ENCODE measurements at places on chromosomes 6 and 20.

- no peak for DNase-seq
Measured at GRCh38 chr20:38063911-38064530, 30.5 kb downstream of the RPRD1B start.

- peak; percentile 62 for DNase-seq
Measured at GRCh38 chr6:26195924-26196845, 109.0 kb downstream of the HFE start.

- DNase-seq, result no peak
Measured at GRCh38 chr6:99416892-99417767, 8.0 kb downstream of the PNISR start.

DNA sequence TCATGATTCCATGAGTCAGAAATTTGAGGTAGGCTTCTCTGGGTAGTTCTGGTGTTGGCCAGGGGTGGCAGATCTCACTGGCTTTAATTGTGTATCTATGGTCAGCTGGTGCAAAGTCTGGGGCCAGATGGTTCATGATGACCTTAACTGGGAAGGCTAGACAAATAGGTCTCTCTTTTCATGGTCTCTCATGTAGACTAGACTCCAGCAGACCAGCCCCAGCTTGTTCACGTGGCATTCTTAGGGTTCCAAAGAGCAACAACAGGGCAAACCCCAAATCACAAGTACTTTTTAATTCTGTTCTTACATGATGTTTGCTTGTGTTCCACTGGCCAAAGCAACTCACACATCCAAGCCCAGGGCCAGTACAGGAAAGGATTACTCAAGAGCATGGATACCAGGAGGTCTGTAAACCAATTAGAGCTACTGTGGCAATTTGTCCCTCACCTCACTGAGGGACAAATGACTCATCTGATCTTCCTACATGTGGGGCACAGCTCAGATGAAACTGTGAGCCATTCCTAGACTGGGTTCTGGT lies 79.5 kb upstream of the PBOV1 start:
- peak; percentile 30 for DNase-seq

DNA sequence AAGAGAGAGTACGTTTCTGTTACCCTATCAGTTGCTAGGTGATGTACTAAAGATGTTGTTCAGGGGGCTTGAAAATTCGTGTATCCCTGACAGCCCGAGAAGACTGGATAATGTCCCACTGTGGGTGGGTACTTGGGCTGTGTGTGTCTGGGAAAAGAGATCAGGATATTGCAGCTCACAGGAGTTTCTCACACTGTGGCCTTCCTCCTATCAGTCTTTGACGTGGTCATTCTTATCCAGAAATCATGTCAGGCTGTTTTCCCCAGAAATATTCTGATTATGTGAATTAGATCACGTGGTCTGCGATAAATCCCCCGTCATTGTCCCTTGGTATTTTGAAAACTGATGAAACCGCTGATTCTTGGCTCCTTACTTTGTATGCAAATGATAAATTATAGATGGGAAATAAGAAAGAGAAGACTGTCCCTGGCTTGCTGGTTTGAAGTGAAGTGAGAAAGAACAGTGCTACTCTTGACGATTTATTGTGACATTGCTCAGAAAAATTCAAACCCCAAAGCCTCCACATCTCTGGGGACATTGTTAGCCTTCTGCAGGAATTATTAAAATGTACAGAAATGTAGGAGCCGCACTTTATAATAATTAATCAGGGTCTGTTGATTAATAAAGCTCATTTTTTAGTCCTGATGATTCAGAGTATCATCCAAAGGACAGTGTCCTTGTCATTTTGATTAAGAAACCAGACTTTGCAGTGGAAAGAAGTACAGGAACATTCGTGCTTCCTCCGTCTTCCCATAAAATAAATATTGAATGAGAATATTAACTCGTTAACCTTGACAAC lies 167.5 kb upstream of the TSHZ2 start:
- no peak for DNase-seq

GRCh38 chr6:125252891-125253290 lies 48.9 kb downstream of the HDDC2 start:
- no peak for DNase-seq

DNA sequence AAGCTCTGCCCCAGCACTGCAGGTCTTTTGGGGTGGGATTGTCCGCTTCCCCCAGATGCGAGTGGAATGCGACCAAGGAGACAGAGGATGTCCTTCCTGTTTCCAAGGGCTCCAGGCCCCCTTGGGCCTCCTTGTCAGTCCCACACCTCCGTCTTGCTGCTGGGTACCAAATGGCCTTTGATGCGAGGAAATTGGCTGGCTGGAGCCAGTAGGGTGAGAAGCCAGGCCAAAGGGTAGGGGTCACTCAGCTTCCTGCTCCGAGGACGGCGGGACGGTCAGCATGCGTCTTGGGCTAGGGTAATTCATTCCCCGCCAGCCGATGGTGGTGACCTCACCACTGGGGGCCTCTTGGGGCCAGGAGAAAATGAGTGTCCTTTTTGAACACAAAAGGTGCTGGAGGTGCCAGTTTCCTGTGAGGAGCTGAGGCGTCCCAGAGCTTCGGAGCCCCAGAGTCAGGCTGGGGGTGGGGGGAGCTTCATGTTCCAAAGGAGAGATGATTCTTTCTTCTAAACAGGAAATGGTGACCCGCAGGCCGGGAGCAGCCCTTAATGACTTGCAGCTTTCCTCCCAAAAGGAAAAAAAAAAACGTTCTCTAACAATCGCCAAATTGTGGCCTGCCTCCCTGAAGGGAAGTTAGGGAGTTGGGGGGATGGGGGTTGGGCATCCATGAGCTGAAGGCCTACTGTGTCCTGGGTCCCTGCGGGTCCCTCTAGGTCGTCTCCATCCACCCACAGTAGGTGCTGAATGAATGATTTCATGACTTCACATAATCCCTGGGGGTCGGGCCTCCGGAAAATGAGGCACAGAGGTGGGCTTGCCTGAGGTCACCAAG lies 6.7 kb downstream of the SNAI1 start:
- DNase-seq, result no peak

GRCh38 chr6:77561768-77562314 lies 91.0 kb upstream of the MEI4 start:
- no peak for DNase-seq

DNA sequence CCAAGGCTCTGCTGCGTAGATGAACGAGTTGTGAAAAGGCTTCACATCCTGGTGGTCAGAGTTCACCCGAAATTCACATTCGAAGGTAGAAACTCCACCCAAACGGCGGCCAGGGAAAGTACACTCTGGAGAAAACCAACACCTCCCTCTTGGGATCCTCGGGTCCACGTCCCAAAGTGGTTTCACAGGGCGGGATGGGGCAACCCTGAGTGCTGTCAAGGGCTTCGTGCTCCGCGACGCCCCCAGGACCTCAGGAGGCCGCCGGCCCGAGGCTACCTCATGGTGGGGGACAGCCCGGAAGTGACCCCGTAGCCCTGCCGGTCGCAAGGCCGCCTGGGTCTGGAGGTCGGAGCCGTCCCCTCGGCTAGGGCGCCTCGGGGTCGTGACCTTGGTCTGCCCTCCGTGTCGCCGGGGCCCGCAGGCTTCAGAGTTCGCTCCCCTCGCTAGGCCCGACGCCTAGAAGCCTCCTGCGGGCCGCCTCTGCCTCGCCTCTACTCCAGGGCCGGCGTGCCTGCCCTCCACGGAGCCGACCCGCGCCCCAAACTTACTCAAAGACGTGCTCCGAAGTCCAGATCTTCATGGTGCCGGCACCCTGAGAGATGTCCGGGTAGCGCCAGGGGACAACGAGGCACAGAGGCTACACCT lies at the start of gene PRELID3B:
Gene PRELID3B (minus strand): TSS at position 636 of the 645 bp plus-strand sequence. CDS start 56 bp downstream, at position 580.
- no peak for DNase-seq

DNA sequence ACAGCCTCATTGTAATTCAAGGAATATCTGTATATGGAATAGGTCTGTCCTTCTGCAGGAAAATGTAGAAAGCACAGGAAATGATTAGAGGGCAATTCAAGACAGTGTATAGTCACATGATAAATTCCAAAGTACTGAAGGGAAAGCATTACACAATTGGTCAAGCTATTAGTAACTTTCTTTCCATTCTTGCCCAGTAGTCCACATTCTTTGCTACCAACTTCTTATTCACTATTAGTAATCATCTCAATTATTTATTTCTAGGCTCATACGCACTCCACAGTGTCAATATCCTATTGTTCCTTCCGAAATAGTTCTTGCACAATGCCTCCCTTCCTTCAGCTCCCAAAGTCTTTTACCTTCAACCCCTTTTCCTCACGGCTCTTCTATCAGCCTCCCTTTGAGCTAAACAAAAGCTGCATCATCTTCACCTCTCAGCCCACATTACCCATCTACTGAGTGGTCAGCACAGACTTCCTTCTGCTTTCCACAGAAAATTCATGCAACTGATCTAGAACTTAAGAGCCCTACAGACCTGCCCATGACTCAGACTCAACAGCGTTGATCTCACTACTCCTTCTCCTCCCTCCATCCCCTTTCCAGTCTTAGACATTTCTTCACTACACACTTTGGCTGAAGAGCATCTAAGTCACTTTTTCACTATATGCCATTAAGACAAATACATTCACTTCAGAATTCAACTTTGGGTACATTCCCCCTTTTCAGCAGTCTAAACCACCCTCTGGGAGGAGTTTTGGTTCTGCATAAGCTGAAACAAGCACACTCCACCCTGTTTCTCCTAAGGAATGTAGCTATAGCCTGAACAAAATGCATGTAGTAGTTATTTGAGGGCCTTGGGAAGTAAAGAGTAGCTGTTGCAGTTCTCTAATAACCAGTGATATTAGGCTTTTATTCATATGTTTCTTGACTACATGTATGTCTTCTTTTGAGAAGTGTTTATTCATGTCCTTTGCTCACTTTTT lies 157.9 kb downstream of the KIF16B start:
- no peak for DNase-seq

DNA sequence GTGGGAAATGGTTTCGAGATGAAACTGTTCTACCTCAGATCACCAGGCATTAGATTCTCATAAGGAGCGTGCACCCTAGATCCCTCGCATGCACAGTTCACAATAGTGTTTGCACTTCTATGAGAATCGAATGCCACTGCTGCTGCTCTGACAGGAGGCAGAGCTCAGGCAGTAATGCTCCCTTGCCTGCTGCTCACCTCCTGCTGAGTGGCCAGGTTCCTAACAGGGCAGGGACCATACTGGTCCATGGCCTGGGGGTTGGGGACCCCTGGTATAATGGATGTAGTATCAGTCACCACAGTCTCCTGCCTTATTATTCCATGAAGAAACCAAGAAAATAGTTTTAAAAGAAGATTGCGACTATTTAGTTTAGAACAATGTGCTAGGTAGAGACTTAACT lies 127.5 kb downstream of the BCKDHB start:
- DNase-seq, result no peak

DNA sequence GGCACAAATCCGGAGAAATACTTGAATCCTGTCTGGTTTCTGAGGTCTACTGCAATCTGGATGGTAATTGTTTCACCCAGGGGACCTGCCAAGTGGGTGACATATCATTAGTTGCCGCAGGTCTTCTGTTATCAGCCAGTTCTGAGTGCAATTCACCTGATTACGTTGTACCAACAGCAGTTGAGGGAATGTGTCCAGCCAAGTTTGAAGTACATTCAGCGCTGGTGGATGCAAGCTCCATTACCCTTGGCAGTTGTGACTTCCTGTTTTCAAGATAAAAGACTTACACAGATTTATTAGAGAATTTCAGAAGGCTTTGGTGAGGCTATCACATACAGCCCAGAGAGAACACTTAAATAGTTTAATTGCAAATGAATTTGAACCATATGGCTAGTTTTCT lies 42.8 kb downstream of the FNDC1 start:
- DNase-seq, result no peak

DNA sequence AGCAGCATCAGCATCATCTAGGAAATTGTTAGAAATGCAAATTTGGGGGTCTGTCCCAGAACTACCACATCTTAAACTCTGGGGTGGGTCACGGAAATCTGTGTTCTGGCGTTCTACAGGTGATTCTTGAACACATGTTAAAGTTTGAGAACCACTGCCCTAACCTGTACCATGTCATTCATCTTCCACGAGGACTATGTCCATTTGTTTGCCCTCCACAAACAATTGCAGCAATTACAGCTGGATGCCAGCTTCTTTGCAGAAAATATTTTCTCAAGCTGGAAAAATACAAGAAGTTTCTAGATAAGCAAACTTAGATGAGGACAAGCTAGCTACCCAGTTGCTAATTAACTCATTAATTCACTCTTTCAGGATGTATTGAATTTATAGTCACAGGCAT lies 54.1 kb downstream of the MAFB start:
- no peak for DNase-seq

DNA sequence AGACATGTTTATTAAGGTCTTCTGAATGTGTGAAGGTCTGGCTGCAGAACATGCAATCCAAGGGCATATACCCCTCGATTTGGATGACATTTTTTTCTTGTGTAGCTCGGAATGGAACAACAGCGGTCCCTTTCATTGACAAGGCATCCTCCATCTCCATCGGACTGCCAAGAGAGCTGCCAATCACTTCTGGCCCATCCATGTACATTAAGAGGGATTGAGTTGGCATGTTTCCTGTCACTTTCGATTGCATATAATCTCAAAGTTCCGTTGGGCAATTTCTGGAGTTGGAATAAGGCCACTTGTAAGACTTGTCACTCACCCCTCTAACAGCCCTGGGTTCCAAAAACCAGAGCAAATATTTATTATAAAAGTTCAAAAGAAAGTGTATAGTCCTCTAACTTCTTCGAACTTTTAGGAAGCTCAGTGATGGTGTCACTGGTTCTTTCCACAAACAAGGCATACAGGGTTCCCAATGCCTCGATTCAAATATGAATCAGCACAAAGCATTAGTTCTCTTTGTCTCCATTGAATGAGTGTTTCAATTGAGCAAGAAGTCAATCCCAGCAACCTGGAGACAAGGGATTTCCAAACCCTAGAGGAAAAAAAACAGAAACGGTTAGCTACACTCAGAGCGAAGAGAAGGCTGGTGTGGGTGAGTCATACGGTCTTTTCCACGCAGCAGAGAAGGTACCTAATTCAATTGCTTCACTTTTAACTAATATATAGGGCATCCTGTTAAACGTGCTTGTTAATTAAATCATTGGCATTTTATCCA lies 10.9 kb downstream of the ZNF217 start:
- DNase-seq, result peak; percentile 78

DNA sequence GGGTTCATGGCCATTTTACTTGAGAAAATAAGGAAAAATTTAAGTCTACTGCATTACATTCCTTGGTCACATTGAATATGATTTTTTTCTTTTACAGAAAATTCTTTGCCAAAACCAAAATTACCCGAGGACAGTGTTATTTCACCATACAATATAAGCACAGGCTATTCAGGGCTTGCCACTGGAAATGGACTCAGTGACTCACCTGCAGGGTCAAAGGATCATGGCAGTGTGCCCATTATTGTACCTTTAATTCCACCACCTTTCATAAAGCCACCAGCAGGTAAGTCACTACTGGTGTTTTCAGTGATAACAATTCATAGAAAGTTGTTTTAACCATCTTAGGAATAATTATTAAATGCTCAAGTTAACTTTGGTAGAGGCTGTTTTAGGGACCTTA lies 16.2 kb downstream of the SOBP start:
- no peak for DNase-seq

DNA sequence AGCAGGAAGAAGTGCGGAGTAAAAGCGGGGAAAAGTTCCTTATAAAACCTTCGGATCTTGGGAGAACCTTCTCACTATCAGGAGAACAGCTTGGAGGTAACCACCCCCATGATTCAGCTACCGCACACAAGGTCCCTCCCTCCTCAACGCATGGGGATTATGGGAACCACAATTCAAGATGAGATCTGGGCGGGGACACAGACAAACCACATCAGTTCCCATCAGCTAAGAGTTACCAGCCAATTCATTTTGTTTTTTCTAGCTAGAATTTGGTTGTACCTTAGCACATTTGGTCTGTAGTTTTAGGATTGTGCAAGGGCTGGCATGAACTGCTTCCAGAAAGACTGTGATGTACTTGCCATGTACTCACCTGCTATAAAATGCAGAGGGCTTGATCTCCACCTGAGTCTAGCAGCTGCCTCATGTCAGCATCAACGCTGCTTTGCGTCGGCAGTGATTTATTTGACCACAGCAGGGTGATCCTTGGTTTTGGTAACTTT lies 94.7 kb upstream of the SLC2A12 start:
- DNase-seq, result no peak

All from activated CD4-positive, alpha-beta T cell treated with anti-CD3 and anti-CD28 coated beads, Interleukin-2, Interleukin-4, amounts not matched to agents 100 ng/mL and 50 ng/mL, durations not matched to agents 16 hours and 8 hours (primary cell).